ENCODE measurements at places on chromosomes 5 and 9. TPM values are rescaled to one million over a fixed set of nuclear protein-coding genes. Genes with fewer than 3 reads are reported as not detected.

The PHYHD1 gene
- total RNA-seq = 15.9 TPM

The PTGER4 gene
- total RNA-seq = 26.6 TPM

The SPATA31A3 gene
- total RNA-seq = not detected

The PCDHA7 gene
- total RNA-seq = 0.15 TPM

The TAF11L5 gene
- total RNA-seq = not detected

The ENG gene
- 48.9 TPM for total RNA-seq

The DEPDC1B gene
- 16.4 TPM for total RNA-seq

The CTXN3 gene
- total RNA-seq = not detected

The PCDHB3 gene
- total RNA-seq = 0.15 TPM

The PCDHB11 gene
- total RNA-seq = under 0.01 TPM

The TPRN gene
- 6.4 TPM for total RNA-seq

The TMEFF1 gene
- 1.3 TPM for total RNA-seq

The KIF4B gene
- not detected for total RNA-seq

The PCDHB6 gene
- total RNA-seq = not detected

The GABRB2 gene
- not detected for total RNA-seq
